ENCODE measurements at places on chromosomes 12 and 14.

DNA sequence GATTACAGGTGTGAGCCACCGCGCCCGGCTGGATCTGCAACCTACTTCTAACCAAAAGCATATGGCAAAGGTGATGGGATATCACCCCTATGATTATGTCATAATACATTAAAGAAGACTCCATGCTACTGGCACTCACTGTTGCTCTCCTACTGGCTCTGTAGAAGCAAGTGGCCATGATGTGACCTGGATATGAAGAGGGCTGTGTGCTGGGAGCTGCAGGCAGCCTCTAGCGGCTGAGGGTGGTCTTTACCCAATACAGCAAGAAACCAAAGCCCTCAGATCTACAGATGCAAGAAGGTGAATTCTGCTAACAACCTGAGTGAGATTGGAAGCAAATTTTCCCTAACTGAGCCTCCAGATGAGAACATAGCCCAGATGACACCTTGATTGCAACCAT is 34.2 kb upstream of the TRIM9 start:
- DNase-seq = no peak

DNA sequence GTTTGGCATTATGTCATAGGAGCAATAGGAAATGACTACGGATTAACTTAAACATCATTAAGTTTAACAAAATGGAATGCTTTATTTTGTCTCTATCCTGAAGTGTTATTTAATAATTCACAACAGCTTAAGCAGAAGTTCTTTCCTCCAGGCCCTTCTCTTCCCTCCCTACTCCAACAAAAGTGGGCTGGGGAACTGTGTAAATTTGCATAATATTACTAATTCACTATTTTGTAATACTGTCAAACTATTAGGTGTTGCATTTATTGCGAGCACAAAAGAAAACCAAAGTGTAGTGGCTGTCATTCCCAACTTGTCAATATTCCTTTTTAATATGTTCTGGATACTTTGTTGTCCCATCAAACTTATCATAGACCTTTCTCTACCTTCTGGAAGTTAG is 69.8 kb downstream of the ATG14 start:
- DNase-seq = no peak

DNA sequence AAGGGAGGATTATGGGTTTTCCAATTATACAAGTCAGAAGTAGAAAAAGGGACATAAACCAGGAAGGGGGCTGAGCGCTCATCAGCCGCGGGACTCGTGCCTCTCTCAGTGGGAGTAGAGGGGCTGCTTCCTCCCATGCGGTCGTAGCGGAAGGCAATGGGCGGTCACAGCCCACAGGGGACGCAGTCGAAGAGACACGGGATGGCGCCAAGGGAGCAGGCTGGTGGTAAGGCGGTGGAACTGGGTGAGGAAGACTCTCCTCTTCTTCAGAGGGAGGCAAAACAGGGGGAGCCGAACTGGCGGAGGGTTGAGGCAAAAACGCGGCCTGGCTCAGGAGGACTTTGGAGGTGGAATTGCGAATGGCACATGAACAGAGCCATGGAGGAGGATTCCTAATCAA is 677.7 kb downstream of the TMEM121 start:
- DNase-seq = no peak

DNA sequence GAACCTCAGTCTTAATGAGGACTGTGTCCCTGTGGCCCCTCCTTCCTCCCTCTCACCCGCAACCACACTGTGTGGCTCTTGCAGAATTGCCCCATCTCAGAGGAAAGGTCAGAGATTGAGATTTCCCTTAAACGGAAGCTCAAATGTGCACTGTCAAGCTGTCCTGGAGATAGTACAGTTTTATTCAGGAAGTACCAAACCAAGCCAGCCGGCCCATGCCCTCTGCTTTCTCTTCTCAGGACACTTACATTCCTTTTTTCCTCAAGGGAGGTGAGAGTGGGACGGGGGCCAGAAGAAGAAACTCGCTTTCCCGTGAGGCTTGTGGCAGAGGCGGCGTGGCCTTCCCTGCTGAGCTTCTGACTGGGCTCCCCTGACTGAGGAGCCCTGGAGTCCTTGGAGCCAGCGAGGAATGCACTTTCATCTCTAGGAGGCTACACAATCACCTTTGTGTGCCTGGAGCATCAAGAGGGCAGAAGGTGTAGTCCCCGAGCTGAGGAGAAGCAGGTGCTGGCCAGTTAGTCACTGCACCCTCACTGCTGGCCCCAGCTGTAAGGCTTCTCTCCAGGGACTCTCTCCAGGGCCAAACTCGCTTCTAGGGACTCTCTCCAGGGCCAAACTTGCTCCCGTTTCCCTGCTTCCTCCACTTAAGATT is 24.1 kb upstream of the ATP2A2 start:
- no peak for DNase-seq

- DNase-seq = no peak
These were observed 13.7 kb downstream of the REM2 start for GRCh38 chr14:22896760-22897159.

- DNase-seq = no peak
These were observed 3.8 kb upstream of the PDE3A start for GRCh38 chr12:20364501-20364900.

GRCh38 chr14:41607304-41607775 is 664 bp downstream of the LRFN5 start:
- DNase-seq = peak; percentile 33

GRCh38 chr12:16492820-16493797 is 112.9 kb downstream of the LMO3 start:
- DNase-seq = no peak

- DNase-seq = no peak
These were observed 35.2 kb downstream of the KLRG1 start for GRCh38 chr12:9024512-9024911.

DNA sequence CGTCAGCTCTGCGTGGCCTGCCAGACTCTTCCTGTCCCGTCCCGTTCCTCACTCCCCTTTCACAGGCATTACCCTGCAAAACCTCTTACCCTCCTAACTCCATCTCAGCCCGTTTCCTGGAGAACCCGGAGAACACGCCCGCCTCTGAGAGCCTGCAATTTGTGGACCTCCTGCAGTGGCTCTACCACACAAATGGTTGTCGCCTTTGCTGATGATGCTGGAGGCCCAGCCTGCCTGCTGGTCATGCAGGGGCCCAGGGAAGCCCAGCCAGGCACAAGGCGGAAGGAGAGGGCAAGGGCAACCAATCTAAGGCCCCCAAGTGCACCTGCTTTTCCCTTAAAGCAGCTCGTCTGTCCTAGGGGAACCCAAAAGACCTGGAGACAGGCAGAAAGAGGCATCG is 22.5 kb downstream of the RFLNA start:
- DNase-seq = no peak

GRCh38 chr12:4300883-4301282 is 20.1 kb upstream of the TIGAR start:
- DNase-seq = no peak

GRCh38 chr14:59739794-59740193 is 130.8 kb downstream of the RTN1 start:
- no peak for DNase-seq

DNA sequence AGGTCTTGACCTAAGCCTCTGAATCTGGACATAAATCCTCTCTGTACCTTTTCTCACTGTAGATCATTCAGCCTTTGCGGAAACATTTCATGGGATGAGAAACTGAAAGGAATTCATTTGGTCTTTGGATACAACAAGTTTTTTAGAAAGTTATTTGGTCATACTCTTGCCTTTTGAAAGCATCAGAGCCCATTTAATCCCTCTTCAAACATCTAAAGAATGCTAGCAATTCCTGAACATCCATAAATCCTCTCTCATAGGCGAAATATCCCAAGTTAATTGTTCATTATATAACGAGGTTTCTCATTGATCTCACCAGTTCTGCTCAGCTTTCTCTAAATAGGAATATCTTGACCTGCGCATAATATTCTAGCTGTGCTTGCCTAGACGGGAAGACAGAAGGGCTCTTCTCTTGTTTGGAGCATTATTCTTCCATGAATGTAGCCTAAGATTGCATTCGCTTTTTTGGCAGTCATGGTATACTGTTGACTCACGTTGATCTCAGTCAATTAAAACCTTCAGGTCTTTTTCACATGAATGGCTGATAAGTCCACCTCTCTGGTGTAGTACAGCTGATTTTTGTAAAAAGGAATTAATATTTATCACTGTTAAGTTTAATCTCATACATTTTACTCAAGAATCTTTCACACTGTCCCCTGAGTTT is 24.1 kb downstream of the NTN4 start:
- DNase-seq = no peak

DNA sequence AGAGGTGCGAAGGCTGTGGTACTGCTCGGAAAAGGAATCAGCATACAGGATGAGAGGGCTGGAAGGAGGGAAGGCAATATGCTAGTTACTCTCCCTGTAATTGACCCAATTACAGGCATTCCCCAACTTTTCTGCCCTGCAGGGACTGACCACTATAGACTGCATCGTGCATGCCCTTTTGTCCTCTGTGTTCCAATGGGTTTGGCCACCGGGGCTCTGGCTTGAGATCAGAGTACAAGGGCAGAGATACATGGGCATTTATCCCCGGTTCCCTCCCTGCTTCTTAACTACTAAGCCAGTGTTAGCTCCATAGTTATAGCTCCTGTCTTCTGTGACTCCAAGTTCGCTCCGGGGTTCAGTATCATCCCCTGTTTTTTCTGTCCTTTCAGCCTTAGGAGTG is 59.7 kb downstream of the GTF2A1 start:
- DNase-seq = no peak

Measured in fibroblast of gingiva (primary cell).